Activated CD4-positive, alpha-beta T cell treated with anti-CD3 and anti-CD28 coated beads for 24 hours (primary cell): ENCODE measurements at places on chromosomes 2 and 18.

DNA sequence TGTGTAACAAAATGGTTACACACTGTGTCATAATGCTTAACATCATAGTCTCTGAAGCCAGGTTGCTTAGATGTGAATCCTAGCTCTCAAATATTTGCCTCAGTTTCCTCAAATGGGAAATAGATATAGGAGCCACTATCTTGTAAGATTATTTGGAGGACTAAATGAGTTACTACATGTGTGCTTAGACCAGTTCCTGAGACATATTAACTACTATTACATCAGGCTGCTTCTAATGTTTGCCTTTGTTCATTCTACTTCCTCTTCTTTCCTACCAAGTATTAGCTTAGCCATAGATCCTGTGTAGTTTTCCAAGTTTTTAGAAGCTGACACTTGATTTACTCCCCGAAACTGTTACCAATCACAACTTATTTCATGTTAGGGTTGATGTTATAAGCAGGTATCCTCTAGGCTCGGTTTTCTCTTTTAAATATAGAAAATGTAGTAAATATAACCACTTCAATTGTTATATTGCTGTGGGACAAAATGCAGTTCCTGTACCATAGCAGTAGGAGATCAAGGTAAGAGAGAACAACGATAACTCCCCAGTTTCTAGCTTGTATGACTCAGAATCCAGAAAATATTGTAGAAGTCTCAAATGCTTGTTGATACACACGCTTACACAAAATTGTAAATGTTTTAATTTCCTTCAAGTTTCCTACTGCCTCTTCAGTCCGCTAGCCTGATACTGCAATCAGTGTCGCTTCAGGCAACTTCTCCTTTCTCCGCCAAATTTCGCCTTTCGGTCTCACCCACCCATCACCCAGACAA lies 751 bp upstream of the DNAJC10 start:
- DNase-seq, result no peak

GRCh38 chr2:231068525-231069222 lies 12.0 kb downstream of the PSMD1 start:
- DNase-seq, result no peak

GRCh38 chr2:132645722-132646539 lies 24.1 kb downstream of the LYPD1 start:
- no peak for DNase-seq

DNA sequence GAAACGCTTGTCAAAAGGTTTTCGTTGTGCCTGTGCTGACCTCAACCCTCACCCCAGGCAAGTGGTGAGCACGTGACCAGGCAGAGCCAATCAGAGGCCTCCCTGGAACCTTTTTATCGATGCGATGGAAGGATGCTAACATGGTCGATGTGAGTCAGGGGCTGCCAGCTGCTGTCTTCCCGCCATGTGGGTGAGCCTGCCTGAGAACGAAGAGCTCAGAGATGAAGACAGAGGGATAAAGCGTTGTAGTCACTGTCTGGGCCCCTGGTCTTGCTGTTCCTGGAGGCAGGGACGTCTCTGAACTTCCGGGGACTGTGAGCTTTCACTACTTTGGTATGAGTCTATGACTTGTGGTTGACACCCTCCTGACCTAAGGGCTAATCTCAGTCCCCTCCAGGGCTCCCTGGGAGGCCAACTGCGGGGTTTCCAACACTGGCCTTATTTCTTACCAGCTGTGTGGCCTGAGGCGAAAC lies 18.6 kb downstream of the DNMT3A start:
- DNase-seq, result no peak

- DNase-seq, result no peak
Measured at GRCh38 chr2:5845798-5846330, 153.7 kb downstream of the SOX11 start.

GRCh38 chr2:85909005-85909404 lies 20.2 kb upstream of the ST3GAL5 start:
- DNase-seq, result no peak
